ENCODE measurements at places on chromosomes 7 and 10.

GRCh38 chr10:129552119-129552518 lies 85.1 kb downstream of the MGMT start:
- no peak for DNase-seq

GRCh38 chr7:95267754-95268153 lies 56.6 kb downstream of the PON1 start:
- DNase-seq: no peak

GRCh38 chr7:101588131-101588935 lies 40.8 kb downstream of the MYL10 start:
- DNase-seq: no peak

DNA sequence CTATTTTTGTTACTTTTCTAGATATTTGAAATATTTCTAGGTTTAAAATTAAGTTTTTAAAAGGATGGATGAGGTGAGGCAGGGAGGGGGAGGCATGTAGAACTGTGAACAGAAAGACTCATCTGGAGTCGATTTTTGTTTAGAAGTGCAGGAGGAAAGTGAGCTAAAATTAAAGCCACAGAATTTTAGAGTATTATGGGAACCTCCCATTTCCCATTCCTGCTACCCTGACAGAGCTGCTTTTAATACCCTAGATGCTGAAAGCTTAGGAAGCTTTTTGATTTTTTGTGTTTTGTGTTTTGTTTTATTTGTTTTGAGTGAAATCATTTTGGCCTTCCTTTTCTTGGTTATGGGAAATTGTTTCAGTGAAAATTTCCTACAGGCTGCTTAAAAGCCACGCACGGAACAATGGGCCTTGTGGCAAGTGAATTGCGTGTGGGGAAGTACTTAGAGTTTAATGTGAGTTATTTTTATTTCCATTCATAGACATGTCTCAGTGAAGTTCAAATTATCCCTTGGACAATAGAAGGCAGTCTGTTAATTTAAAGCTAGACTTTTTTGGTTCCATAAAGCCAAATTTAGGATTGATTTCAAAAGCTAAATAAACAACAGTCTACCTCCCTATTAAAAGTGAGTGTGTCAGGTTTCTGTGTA lies 102.0 kb upstream of the HDAC9 start:
- DNase-seq: no peak

DNA sequence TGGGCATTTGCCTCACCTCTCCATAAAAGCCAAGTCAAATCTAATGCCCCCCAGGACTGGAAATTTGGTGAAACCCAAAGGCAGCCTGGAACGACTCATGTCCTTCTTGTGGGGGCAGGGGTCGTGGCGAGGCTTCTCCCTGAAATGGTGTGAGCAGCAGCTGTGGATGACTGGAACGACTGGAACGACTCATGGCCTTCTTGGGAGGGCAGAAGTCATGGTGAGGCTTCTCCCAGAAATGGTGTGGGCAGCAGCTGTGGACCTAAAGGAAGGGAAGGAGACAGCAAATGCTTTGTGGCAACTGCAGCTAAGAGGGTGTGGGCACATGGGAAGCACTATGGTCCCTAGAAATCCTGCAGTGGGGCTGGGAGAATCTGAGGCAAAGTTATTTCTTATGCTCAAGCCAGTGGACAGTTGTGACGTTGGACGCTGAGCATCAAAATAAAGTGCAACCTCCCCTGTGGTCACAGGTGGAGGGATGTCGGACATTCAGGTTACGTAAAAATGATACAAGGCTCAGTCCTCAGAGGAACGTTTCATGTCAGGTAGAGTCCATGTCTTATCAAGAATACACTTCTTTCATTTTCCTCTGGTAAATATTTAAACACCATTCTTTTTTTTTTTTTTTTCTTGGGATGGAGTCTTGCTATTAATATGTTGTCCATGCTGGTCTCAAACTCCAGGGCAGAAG lies 107.0 kb upstream of the KIF5B start:
- no peak for DNase-seq

DNA sequence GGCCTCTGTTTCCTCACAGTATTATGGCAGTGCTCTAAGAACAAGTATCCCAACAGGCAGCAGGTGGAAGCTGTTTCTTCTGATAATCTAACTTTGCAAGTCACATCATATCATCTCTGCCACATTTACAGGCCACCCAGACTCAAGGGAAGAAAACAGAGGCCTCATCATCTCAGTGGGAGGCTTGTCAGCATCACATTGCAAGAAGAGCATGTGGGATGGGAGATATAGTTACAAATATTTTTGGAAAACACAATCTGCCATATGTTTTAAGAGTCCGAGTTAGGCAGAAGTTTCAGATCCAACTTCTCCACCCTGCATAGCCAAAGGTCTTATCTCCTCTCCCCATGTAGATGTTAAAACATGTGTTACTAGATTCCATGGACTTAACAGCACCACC lies 130.4 kb upstream of the PDE1C start:
- DNase-seq: no peak

DNA sequence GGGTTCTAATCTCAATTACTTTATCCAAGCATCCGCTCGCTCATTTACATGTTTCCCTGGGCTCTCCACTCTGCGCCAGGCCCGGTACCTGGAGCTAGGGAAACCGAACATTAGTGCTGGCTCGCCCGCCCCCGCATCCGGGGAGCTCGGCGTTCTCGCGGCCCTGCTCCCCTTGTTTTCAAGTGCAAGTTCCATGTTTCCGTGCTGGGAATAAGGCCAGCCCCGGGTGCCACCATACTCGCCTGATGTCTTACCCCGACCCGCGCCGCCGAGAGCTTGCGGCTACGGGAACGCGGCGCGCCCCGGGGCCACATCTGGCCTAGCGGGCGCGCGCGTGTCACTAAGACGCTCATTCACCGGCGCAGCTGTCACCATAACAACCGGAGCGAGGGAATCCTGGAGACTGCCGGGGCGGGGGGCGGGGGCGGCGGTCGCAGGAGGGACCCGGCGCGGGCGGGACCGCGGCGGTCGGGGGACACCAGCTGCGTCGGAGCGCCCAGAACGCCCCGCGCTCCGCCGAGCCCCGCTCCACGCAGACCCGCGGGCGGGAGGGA lies at the start of gene NEURL1:
NEURL1 (plus strand) TSS at position 344 of the 554 bp plus-strand sequence. CDS start 683 bp downstream, outside the sequence.
- DNase-seq: no peak

- peak; percentile 51 for DNase-seq
These were observed 31.7 kb downstream of the PAPOLB start for GRCh38 chr7:4830176-4830575.

DNA sequence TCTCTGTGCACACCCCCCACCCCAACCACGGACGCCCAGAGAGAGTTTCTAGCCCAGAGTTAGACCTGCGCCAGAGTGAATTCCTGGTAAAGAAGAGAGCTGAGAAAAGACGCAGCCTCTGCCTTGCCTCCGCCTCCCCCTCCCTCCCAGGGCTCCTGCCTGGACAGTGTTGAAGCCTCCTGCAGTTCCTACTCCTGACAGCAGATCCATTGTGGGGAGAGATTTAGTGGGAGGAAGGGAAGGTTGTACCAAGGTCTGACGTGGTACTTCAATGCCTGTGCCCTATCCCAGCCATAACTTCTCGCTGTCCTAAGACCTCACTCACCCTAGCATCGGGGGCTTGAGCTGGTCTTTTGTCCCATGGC lies 952 bp downstream of the SRRM3 start:
- DNase-seq: no peak

- no peak for DNase-seq
These were observed 10.7 kb upstream of the NFKB2 start for GRCh38 chr10:102384606-102385429.

- DNase-seq: no peak
These were observed 26.9 kb downstream of the PAXIP1 start for GRCh38 chr7:154975984-154976383.

Measured in activated CD4-positive, alpha-beta T cell treated with anti-CD3 and anti-CD28 coated beads for 24 hours (primary cell).